ENCODE measurements at places on chromosomes 7 and 10.

GRCh38 chr7:121369462-121369861, 26.6 kb downstream of the FAM3C start:
- DNase-seq: no peak

DNA sequence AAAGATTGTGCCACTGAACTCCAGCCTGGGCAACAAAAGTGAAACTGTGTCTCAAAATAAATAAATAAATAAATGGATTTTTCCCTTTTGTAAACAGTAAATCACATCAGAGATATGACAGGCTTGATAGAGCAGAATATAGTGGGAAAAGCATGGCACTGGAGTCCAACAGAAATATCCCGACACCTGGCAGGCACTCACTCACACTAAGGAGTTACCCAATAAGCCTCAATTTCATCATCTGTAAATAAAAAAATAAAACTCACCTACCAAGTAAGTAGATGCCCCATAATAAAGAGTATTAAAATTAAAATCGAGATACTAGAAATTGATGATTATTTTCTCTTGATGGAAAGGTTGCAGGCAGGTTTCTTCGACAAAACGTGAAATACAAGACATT, 1.7 kb downstream of the ATE1 start:
- no peak for DNase-seq

GRCh38 chr10:3217301-3217700, 44.7 kb upstream of the PITRM1 start:
- no peak for DNase-seq

- DNase-seq: no peak
These were observed 11.4 kb upstream of the LRRC61 start for GRCh38 chr7:150311711-150312110.

GRCh38 chr7:130937016-130937415, 203.0 kb upstream of the KLF14 start:
- no peak for DNase-seq
